ENCODE measurements at places on chromosomes 1 and 21. TPM values are rescaled to one million over a fixed set of nuclear protein-coding genes. Genes with fewer than 3 reads are reported as not detected.

CACHD1 gene
- total RNA-seq = 5.9 TPM

DNA sequence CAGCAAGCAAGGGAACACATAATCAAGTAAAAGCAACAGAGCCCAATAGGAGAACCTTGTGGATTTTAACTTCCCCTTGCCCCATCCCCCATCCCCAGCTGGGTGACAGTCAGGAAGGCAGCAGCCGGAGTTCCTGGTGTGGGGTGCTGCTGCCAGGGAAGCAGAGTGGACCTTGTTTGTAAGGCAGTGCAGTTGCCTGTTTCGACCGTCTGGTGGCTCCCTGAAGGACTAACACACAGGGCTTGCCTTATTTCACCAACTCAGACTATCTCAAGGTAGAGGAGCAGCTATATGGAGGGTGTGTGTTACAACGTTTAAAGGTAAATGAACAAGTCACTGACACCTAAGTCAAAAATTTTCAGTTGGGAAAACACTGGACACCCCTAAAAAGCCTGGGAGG, 6.6 kb downstream of the KRTAP10-8 start:
- peak; percentile 14 for DNase-seq

ERICH3 gene
- not detected for total RNA-seq

- no peak for DNase-seq
Measured at GRCh38 chr1:44073528-44073927, 42.3 kb upstream of the SLC6A9 start.

DNA sequence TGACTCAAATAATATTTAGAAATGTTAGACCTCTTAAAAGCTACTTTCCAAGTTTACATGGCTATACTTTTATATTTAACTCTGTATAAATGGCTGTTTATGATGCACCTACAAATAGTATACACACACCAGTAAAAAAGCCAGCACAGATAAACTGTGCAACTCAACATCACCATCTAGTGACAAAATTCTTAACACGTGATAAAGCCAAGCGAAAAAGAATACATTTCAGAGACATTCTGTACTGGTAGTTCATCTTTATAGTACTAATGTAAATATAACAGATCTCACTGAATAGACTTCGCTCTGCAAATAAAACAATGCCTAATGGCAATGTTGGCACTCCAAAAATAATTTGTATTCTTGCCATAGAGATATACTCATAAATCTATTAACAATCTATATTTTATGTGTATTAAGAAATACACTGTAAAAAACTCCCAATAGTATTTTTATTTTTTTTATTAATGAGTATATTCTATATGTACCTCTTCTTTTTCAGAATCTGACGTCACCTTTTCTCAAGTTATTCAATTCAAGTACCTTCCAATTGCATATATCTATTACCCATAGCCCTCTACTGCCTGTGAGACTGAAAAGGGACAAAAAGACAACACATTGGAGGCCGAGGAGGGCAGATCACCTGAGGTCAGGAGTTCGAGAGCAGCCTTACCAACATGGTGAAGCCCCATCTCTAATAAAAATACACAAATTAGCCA, 100.2 kb downstream of the DPYD start:
- peak; percentile 58 for DNase-seq

FAM163A gene
- total RNA-seq = not detected

GRCh38 chr1:193303849-193304248, 117.4 kb upstream of the B3GALT2 start:
- DNase-seq = no peak

DNA sequence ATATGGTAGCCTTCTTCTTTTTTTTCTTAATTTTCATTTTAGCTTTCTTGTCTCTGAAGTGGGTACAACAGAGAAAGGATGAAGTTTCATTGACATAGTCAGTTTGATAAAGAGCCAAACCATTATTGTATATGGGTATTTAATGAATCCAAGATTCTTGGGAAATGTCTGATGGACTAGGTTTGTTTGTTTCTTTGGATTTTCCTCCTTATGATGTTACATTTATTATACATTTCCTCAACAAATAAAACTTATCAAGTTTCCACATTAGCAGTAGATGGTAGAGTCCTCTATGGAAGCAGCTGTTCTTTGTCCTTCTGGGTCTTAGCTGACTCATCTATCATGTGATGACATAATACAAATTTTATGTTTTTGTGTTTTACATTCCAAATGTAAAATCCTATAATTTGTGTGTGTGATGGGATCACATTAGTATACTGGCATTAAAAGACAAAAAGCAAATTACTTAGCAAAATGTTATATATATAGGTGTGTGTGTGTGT, 6.0 kb downstream of the COL24A1 start:
- DNase-seq = peak; percentile 53

HSD3B1 gene
- not detected for total RNA-seq

DNA sequence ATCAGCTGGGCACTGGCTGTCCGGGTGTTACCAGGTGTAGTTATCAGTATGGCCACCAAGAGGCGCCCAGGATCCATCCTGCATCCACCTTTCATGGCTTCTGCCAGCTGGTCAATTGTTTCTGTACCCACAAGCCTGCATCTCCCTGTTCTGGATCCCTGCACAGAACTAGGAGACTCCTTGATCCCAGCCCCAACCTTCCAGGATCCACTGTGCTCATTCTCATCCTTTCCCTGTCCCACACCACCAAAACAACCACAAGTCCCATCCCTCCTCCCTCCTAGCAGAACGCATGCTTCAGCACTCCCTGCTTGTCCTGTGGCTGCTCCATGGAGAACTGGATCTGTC, 27.2 kb upstream of the FOXE3 start:
- DNase-seq = peak; percentile 67

Measured in IMR-90 (cell line).